Astrocyte of the spinal cord (primary cell): ENCODE measurements at places on chromosomes 5 and 9.

- no peak for DNase-seq
These were observed 24.3 kb downstream of the SHB start for GRCh38 chr9:38044706-38045105.

GRCh38 chr9:91119679-91120078 is 242.0 kb downstream of the AUH start:
- peak; percentile 51 for DNase-seq

- no peak for DNase-seq
These were observed 161.3 kb upstream of the IRX4 start for GRCh38 chr5:2044041-2044440.

- DNase-seq = no peak
These were observed 143.2 kb upstream of the VLDLR start for GRCh38 chr9:2478421-2478820.
